ENCODE measurements at places on chromosomes 3 and 15.
A peak's percentile ranks its signal among the peaks of the same experiment; 100 is the strongest.

DNA sequence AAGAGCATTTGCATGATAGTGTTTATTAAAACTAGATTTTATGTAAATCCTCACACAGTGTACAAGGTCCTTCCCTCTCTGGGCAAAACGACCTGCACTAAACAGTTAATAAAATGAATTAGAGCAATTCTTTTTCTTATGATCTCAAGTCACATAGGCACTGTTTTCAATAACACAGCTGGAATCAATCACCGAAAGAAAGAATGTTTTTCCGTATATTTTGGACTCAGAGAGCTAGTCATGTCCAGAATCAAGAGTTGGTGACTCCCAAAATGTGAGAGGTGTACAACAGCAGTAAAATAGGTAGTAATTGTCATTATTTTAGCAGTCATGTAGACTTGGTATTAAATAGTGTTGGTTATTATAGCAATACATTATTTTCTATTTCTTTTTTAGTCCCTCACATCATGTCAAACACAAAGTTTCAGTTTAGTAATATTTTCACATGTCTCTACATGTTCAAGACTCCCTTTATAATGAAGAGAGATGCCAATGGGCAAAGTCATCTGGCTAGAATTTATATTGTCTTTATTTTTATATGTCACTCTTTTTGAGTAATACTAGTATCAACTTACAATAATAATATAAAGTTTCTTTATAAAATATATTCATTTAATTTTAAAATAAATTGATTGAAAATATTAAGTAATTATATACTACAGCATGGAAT, 448.6 kb upstream of the CDIN1 start:
- no peak for DNase-seq

DNA sequence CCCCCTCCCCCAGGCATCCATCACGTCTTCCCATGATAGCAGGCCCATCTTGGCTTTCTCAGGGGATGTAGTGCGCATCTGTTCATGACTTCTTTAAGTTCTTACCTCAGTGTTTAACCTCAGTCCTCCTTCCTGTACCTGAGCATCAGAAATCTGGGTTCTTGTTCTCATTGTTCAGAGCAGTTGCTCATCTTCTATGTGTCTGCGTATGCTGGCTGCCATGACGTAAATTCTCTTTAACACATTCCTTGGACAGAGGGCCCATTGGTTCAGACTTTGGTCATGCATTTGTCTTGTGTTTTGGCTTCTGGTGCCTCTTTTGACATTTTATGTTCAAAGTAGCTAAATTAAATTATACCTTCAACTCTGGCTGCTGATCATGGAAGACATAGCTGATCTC, 227.3 kb downstream of the CACNA2D3 start:
- DNase-seq, result no peak

DNA sequence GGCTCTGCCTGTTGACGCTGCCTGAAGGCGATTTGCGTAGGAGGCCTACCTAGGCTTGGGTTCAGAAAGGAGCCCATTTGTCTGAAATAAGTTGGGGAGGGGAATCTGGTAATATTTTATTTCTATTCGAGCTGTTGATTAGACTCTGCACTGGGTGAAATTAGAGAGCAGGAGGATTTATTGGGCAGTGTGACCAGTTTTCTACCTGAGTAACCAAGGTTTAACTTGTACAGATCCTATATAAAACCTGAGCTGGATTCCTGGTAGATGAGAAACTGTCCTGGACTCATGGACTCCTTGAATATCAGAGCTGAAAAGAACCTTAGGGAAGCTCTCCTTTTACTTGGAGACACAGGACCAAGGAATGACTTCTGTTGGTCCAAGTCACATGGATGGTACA, 19.6 kb upstream of the GPR156 start:
- DNase-seq, result peak; percentile 49

- DNase-seq, result no peak
These were observed 911.2 kb downstream of the MCTP2 start for GRCh38 chr15:95142531-95142930.

DNA sequence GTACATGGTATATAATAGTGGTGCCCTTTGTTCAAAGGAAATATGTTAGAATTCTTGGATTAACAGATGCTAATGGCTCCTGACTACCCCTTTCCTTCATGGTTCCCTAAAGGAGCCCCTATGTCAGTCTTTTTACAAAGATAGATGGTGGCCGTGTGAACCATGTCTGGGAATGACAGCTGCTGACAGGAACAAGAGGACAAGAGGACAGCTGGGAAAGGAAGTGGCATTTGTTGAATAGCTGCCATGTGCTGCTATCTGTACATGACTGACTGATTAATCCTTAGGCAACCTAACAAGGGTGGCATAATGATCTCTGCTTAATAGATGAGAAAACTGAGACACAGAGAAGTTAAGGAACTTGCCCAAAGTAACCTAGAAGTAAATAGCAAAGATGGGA, 321.7 kb downstream of the ZNF621 start:
- no peak for DNase-seq

Measured in T47D (cell line).